A549 treated with CpdA at 1 μM for 4 hours (cell line): ENCODE measurements at places on chromosomes 4 and X. TPM values are rescaled to one million over a fixed set of nuclear protein-coding genes. Genes with fewer than 3 reads are reported as not detected.

TBC1D8B gene
- 1.3 to 2.0 TPM (median 1.8 TPM) in 5 replicates for total RNA-seq

CDX4 gene
- total RNA-seq: not detected in 5 replicates

SATL1 gene
- 0.05 TPM in 1 of 5 replicates, not detected in the others for total RNA-seq

APEX2 gene
- total RNA-seq: 31.0 to 36.1 TPM (median 33.5 TPM) in 5 replicates

XKRX gene
- 0.16 to 0.30 TPM (median 0.26 TPM) in 5 replicates for total RNA-seq

PLA2G12A gene
- total RNA-seq: 6.7 to 18.1 TPM (median 11.5 TPM) in 5 replicates

STOX2 gene
- 2.1 to 3.5 TPM (median 2.5 TPM) in 5 replicates for total RNA-seq

PNCK gene
- total RNA-seq: 0.22 to 0.86 TPM (median 0.52 TPM) in 4 of 5 replicates, not detected in the other
